Hematopoietic multipotent progenitor cell (in vitro differentiated cells): ENCODE measurements at places on chromosomes 5 and 9. TPM values are rescaled to one million over a fixed set of nuclear protein-coding genes. Genes with fewer than 3 reads are reported as not detected.

- no peak for DNase-seq
Observed at GRCh38 chr5:116738615-116739261, 164.1 kb upstream of the SEMA6A start.

DNA sequence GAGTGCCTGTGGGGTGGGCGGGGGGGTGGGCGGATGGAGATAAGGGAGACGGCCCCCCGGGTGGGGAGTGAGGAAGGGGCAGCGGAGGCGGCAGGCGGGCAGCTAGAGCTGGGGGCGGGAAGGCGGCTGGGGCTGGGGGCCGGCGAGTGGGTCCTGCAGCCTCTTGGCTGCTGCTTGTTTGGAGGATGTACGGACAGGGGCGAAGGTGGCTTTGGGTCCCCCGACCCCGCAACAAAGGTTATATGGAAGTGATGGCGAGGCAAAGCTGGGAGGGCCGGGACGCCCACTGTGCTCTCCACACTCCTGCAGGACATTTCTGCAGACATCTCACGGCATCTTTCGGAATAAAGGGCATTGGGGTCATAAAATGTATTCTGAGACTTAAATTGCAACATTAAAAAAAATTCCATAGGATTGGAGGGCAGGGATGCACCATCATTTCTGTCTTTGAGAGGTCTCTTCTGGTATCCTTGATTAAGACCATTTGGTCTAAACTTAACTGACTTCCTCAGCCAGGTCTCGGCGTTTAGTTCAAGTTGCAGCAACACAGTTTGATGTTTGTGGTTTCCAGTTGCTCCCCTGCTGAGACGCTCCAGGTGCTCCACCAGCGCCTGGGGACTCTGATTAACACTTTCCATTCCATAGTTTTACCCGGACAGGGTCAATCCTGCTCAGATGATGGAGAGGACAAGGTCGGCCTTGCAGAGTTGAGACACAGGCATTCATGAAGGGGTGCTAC lies 101.6 kb upstream of the SSBP2 start:
- DNase-seq = no peak

GRCh38 chr5:73117088-73117740 lies 3.2 kb upstream of the TMEM171 start:
- no peak for DNase-seq

DNA sequence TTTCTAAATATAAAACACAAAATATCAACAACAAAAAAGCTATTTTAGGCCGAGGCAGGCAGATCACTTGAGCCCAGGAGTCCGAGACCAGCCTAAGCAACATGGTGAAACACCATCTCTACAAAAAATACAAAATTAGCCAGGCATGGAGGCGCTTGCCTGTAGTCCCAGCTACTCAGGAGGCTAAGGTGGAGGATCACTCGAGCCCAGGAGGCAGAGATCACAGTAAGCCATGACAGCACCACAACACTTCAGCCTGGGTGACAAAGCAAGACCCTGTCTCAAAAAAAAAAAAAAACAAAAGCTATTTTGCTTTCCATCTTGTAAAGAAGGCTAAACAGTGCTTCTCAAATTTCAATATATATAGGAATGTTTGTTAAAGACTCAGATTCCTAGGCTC lies 11.3 kb downstream of the C5orf15 start:
- DNase-seq = no peak

DNA sequence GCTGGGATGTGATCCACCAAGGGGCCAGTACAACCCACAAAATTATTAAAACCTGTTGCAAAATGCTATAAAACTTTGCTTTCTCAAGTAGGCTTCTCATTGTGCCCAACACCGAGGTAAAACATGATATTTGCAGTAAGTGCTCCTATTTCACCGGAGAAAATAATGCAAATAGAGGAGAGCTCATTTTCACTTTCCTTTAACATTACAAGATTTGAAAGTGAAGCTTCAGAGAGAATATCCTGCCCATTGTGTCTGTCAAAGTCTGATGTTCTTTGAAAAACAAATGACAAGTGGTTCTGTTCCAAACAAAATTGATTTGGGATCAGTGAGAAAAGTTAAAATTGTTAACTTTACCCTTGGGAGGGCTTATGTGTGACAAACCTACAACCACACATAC lies 287.1 kb downstream of the KCNN2 start:
- DNase-seq = no peak

DNA sequence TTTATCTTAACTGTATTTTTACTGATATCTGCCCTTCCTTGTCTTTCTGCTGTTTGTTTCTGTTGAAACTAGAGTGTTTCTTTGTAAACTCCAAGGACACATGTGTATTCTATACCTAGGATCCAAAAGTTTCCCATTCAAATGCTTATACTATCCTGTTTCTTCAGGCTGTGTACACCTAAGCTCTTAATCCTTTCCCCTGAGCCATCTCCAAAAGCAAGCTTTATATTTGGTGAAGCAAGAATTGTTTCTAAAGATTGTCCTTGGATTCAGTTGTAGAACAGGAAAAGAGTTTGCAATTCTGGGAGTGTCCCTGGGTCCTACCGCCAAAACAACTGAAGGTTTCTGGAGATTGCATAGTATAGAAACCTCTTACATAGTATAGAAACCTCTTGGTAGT lies 65.9 kb downstream of the CWC27 start:
- no peak for DNase-seq

Gene GRIN3A
- total RNA-seq = under 0.01 TPM
